ENCODE measurements at places on chromosomes 1 and 21.

- DNase-seq = no peak
Measured at GRCh38 chr1:63643517-63643916, 50.3 kb downstream of the PGM1 start.

DNA sequence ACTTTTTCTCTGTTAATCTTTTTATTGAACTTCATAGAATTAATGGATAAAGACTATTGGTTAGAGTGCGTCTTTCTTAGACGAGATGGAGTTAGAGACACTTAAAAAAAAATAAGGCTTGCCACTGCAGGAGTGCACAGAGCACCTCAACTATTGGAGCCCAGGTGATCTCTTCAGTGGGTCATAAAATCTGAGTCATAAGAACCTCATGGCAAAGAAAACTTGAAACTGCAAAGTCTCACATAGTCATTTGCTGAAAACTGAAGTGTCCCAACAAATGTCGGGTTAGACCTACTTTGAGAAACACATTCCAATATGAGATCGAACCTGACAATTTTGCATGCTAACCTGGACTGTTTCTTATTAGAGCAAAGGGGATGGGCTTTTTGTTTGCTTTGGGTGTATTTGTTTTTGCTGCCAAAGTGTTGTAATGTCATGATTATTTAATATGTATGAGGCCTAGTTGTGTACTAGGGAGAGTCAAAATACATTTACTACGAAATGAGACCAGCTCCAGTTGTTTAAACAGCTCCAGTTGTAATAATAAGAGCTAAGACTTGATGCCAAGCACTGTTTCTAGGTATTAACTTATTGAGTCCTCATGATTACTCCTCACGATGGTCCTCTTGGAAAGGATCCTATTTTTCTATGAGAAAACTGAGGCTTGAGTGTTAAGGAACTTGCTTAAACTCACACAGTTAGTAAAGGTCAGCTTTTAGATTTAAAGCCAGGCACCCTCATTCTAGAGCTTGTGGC, 65.1 kb downstream of the DDR2 start:
- DNase-seq = no peak

- DNase-seq = no peak
Measured at GRCh38 chr1:27656157-27656893, 15.7 kb downstream of the IFI6 start.

DNA sequence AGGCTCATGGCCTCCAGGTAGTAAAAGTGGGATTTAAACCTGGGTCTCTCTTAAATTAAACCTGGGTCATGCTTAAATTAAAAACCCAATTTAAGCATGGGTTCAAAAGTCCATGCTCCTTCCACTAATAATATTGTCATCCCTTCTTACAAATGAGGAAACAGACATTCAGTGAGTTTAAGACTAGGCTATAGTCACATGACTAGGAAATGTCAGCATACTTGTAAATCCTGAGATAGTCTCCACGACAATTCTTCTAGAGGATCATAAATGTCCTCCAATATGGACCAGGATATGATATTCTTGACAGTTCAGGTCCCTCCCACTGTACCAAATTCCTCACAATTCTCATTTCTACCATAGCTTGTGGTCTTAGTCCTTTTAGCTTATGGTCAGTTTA, 10.5 kb upstream of the IGFN1 start:
- no peak for DNase-seq

- no peak for DNase-seq
Measured at GRCh38 chr21:34884346-34884929, 164.7 kb downstream of the RUNX1 start.

DNA sequence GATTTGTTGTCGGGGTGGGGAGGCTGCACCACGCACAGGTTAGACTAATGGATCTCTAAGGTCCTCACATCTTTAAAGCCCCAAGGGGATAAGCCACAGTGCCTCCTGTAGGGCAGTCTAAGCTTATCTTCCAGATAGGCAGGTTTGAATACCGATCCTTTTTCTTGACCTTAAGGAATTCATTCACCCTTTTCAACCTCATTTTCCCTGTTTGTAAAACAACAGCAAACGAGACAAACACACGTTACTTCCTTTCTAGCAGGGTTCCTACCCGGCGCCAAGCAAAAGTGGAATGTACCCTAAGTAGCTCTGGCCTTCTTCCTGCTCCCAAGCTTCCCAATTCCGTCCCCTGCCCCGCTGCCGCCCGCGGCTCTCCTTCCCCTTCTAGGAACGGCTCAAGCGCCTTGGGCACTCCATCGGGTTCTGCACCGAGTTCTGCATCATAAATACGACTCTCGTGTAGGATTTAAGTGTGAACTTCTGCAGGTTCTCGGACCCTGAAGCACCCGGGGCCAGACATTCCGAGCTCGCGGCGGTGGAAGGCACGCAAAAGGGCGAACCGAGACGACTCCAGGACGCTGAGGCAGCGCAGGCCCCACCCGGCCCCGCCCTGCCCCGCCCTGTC, 548 bp upstream of the CDC20 start:
- DNase-seq = no peak

DNA sequence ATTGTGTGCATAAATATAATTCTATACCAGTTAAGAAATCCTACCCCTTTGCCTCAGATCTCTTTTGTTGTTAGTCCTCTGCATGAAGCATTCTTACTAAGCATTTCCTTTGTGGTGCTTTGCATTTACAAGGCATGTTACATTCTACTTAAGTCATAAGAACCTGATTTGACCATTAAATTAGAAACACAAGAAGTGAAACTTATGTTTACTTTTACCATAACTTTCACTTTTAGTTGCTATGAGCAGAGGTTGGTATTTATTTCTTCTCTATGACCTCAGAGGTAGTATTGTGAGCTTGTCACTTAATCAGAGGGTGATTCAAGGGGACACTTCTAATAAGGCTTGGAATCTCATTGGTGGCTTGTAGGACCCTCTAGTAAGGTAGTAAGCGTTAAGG, 9.0 kb downstream of the FAM20B start:
- no peak for DNase-seq

Data from NCI-H1417 treated with DMSO at 0.1 percent for 48 hours (cell line).